ENCODE measurements at places on chromosomes 2 and 18.

GRCh38 chr18:76390452-76391035 is 104.5 kb downstream of the ZNF516 start:
- no peak for DNase-seq

GRCh38 chr2:241094924-241095420 is 7.1 kb downstream of the MTERF4 start:
- no peak for DNase-seq

- no peak for DNase-seq
Observed at GRCh38 chr2:102048465-102048864, 56.7 kb downstream of the IL1R2 start.

GRCh38 chr2:12597610-12598009 is 119.1 kb upstream of the TRIB2 start:
- DNase-seq = no peak
